ENCODE measurements at places on chromosomes 2 and 18. TPM values are rescaled to one million over a fixed set of nuclear protein-coding genes. Genes with fewer than 3 reads are reported as not detected.

Gene CDK15
- not detected for total RNA-seq

Gene ABCG8
- not detected for total RNA-seq

Gene CD8B2
- not detected for total RNA-seq

Gene STEAP3
- total RNA-seq = 54.3 TPM

Gene TUBB8B
- total RNA-seq = not detected

Gene ERFE
- total RNA-seq = 0.41 TPM

Gene PLGLB2
- 8.8 TPM for total RNA-seq

- H3K27ac ChIP-seq = no peak overlapping the region
- no peak overlapping the region for H3K4me3 ChIP-seq
- no peaks in the 10 kb centered on the region for H3K27me3 ChIP-seq
- no peak for DNase-seq
These were observed 3.0 kb downstream of the PDE11A start for GRCh38 chr2:178069551-178069950.

GRCh38 chr2:225456619-225457260 lies 57.2 kb downstream of the NYAP2 start:
- H3K4me3 ChIP-seq = no peak overlapping the region
- H3K4me1 ChIP-seq = no peaks in the 10 kb centered on the region
- H3K36me3 ChIP-seq = no peaks in the 10 kb centered on the region
- peaks cover 3% of the 10 kb centered on the region for H3K27me3 ChIP-seq
- no peak overlapping the region for H3K27ac ChIP-seq

DNA sequence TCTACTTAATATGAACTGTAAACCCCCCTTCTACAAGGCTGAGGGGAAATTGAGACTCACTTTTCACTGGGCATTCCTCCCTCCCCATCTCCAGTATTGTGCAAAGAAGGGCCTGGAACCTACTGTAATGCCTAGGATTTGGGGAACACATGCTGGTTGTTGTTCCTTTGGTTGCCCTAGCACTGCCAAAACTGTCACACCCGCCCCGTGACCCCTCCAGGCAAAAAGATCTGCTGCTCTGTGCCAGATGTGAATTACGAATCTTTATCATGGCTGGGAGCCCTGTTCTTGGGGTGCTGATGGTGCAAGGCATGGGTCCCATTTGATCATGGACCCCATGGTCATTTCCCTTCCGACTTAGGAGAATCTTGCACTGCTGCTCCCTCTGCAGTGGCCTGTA lies 95.4 kb downstream of the CABLES1 start:
- peaks cover 6% of the 10 kb centered on the region for H3K4me1 ChIP-seq
- DNase-seq = no peak
- no peaks in the 10 kb centered on the region for H3K36me3 ChIP-seq
- no peaks in the 10 kb centered on the region for H3K27me3 ChIP-seq

- H3K27ac ChIP-seq = no peak overlapping the region
- no peaks in the 10 kb centered on the region for H3K27me3 ChIP-seq
- DNase-seq = no peak
- H3K4me1 ChIP-seq = peaks cover 10% of the 10 kb centered on the region
These were observed 18.2 kb downstream of the COX7A2L start for GRCh38 chr2:42342795-42343241.

DNA sequence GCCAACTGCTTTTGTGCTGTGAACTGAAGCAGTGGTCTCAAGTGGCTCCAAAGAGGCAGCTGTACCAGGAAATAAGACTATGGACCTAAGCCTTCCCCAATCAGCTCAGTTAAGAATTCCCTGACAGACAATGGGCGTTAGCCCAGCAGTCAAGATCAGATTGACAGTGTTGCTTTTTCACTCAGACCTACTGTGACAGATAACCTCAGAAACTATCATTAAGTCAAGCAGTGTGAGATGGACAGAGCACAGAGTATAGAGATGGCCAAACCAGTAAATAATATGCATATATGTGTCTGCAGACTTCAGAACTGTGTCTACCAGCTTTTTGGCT lies 215.3 kb downstream of the ZFP36L2 start:
- H3K4me1 ChIP-seq = no peaks in the 10 kb centered on the region
- no peak overlapping the region for H3K27ac ChIP-seq
- H3K27me3 ChIP-seq = no peaks in the 10 kb centered on the region
- DNase-seq = no peak

DNA sequence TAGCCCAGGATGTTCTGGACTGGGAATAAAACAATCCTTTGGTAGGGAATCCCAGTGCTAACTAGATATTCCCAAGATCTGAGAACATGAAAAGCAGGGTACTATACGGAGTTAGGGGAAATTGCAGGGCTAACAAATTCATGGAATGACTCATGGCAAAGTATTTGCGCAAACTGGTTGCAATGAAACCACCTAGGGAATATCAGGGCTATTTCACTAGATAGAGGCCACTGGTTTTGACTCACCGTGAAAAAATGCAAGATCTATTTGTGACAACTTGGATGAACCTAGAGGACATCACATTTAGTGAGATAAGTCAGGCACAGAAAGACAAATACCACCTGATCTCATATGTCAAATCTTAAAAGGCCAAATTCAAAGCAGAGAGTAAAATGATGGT lies 233.3 kb downstream of the MBD2 start:
- no peak for DNase-seq
- H3K4me1 ChIP-seq = no peaks in the 10 kb centered on the region
- H3K27ac ChIP-seq = no peak overlapping the region
- H3K4me3 ChIP-seq = no peak overlapping the region

GRCh38 chr2:148513427-148513826 lies 131.1 kb upstream of the EPC2 start:
- no peak overlapping the region for H3K4me3 ChIP-seq
- no peaks in the 10 kb centered on the region for H3K4me1 ChIP-seq
- H3K27me3 ChIP-seq = no peaks in the 10 kb centered on the region
- no peak overlapping the region for H3K27ac ChIP-seq
- H3K36me3 ChIP-seq = no peaks in the 10 kb centered on the region
- DNase-seq = no peak

DNA sequence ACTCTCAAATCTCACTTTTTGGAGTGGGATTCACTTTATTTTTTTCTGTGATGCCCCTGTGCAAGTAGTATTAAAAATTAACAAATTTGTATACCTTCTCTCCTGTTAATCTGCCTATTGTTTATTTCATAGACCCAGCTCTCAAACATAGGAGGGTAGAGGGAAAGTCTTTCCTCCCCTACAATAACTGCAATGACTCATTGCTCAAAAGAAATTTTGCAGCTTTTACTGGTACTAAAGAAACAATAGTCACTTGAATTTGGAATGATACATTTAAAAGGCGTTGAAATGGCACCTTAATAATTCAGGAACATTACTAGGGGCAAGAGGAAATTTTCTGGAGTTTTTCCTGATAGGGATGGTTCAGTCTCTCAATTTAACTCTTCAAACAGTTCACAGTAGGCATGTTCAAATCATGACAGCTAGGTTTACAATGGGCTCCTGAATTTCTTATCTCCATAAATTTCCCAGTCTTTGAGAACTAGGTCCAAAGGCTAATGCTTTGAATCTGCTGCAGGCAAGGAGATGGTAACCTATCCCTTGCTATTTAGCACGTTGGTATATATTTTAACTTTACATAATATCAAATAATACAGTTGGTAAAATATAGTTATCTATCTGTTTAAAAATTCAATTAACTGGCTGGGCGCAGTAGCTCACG lies 88.8 kb downstream of the CHN1 start:
- no peaks in the 10 kb centered on the region for H3K27me3 ChIP-seq
- H3K4me3 ChIP-seq = no peak overlapping the region
- DNase-seq = no peak

GRCh38 chr2:187627153-187627552 lies 72.9 kb upstream of the TFPI start:
- no peaks in the 10 kb centered on the region for H3K4me1 ChIP-seq
- no peaks in the 10 kb centered on the region for H3K36me3 ChIP-seq
- H3K27ac ChIP-seq = no peak overlapping the region
- H3K27me3 ChIP-seq = no peaks in the 10 kb centered on the region
- no peak overlapping the region for H3K4me3 ChIP-seq
- DNase-seq = no peak

DNA sequence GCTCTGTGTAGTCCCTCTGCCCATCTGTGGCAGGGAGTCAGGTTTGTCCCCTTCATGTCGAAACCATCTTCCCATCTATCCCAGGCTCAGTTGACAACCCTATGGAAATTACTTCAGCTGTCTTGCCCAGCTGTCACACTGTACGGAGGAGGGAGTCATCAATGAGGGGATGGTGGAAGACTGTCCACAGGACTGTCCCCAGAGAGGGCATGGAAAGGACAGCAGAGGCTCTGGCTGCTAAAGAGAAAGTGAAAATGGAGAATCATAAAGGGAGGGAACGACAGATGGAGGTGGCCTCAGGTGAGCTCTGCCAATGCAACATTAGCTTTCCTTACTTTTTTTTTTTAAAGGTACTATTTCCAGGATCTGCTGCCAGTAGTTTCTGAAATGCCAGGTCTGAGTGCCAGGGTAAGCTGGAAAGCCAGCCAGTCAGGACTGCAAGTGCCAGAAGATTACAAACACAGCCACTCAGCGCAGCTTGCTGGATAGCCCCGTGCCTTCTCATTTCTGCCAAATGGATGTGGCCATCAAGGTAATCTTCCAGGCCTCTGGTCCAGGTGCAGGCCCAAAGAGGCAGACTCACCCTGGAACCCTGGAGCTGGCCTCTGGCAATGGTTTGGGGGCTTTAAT lies 192.8 kb downstream of the AGPS start:
- H3K4me1 ChIP-seq = peaks cover 7% of the 10 kb centered on the region
- DNase-seq = no peak
- no peak overlapping the region for H3K4me3 ChIP-seq
- H3K27me3 ChIP-seq = no peaks in the 10 kb centered on the region
- H3K36me3 ChIP-seq = no peaks in the 10 kb centered on the region

DNA sequence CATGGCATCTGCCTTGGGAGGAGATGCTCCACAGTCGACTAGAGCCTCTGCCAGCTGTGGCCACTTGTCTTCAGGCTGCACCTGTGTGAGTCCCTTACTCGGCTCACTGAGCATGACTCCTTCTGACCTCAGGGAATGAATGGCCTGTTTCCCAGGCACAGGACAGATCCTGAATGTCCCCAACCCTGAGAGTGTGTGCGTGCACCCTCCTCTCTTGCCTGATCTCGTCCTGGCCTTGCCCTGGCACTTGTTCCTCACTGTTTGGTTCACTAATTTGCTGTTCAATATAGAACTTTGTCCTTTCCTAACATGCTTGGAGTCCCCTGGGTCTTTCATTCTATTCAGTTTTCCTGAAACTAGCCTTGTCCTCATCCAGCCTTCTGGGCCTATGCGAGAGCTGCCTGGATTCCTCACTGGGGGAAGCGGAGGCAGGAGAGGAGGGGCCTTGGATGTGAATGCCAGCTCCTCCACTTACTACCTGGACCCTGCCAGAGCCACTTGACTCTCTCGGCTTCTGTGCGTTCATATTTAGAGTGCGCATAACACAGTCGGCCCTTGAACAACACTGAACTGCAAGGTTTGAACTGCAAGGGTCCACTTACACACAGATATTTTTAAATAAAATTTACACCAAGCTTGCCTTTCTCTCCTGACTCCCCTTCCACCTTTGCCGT lies 184.8 kb downstream of the ACKR3 start:
- H3K4me1 ChIP-seq = no peaks in the 10 kb centered on the region
- DNase-seq = no peak
- no peak overlapping the region for H3K27ac ChIP-seq
- no peaks in the 10 kb centered on the region for H3K36me3 ChIP-seq
- H3K4me3 ChIP-seq = no peak overlapping the region

DNA sequence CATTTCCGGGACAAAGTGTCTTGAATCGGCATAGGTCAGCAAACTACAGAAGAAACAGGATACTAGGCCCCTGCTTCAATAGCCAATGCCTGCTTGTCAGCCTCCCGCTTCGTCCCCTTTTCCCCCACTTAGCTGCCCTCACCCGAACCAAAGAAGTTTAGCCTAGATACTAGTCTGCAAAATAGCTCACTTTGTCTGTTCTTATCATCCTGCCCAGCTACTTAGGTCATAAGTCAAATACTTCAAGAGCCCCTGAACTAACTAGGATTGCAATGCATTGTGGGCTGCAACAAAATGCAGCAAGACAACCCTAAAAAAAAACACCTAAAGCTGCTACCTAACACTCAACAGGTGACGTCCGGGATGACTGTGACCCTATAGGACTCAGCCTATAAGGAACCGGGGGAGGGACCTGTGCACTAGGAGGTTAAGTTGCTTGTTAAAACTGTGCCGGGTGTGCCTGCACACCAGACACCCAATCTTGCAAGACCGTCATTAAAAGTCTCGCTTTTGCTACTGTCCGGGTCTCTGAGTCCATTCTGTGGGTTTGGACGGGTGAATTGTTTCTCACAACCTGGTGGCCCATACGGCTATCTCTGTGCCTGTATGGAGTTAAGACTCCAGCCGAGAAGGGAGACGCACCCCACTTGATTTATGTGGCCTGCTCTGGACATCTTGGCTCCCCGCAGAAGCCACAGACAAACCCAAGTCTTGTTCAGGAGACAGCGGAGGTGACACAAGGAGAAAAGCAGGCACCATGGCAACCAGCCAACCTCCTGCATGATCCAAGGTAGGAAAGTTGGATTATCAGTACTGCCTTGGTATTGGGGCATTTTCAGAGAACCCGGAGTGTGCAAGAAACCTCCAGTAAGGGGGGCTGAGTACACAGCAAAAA lies 105.9 kb downstream of the HIBCH start:
- no peaks in the 10 kb centered on the region for H3K36me3 ChIP-seq
- no peaks in the 10 kb centered on the region for H3K27me3 ChIP-seq
- H3K4me1 ChIP-seq = peaks cover 3% of the 10 kb centered on the region
- no peak for DNase-seq
- no peak overlapping the region for H3K27ac ChIP-seq

DNA sequence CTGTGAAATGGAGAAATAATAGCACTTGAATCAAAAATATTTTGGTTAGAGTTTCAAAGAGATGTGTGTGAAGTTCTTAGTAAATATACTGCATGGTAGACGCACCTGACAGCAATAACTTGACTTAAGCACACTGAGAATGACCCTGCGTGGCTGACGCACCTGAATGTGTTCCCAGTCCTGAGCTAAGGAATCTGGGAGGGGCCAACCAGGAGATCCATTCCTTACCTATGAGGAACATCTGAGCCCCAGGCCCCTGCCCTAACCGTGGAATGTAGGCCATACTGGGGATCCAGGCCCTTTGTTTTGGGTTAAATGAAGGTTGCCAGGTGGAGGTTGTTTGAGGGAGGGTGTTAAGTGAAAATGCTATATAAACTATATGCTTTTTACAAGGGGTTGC lies 284.4 kb downstream of the RBM43 start:
- no peak for DNase-seq
- H3K27ac ChIP-seq = no peak overlapping the region
- no peak overlapping the region for H3K4me3 ChIP-seq
- H3K27me3 ChIP-seq = no peaks in the 10 kb centered on the region
- H3K36me3 ChIP-seq = no peaks in the 10 kb centered on the region
- no peaks in the 10 kb centered on the region for H3K4me1 ChIP-seq

DNA sequence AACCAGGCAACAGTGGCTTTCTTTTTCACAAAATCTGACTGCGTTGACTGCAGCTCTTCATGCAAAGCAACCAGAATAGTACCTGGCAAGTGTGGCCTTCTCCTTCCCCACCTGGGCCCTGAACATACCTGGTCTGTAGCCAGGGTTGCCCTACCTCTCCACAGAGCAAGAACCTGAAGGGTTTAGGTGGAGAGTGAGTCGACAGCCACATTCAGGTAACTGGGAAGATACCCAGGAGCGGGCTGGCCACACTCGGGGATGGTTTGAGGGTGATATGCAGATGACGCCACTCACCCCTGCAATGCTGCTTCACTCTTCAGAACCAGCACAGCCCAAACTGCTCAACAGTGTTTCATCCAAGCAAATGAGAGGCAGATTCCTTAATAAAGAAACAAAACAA lies 117.3 kb downstream of the TTC32 start:
- DNase-seq = no peak
- H3K4me1 ChIP-seq = no peaks in the 10 kb centered on the region
- H3K27me3 ChIP-seq = no peaks in the 10 kb centered on the region
- H3K27ac ChIP-seq = no peak overlapping the region
- H3K4me3 ChIP-seq = no peak overlapping the region
